LHCN-M2 (cell line): ENCODE measurements at places on chromosomes 13 and 19. TPM values are rescaled to one million over a fixed set of nuclear protein-coding genes. Genes with fewer than 3 reads are reported as not detected.

The SPACA4 gene
- total RNA-seq, result not detected in 2 replicates

GRCh38 chr19:42401365-42402303, 11.5 kb upstream of the CNFN start:
- DNase-seq, result peak; percentile 62

- DNase-seq, result no peak
Measured at GRCh38 chr13:76610819-76611415, 275.3 kb downstream of the KCTD12 start.

- no peak for DNase-seq
Measured at GRCh38 chr19:41869374-41869955, 7.6 kb upstream of the CD79A start.

- DNase-seq, result no peak
Measured at GRCh38 chr19:36894849-36895383, 21.2 kb downstream of the ZNF829 start.

DNA sequence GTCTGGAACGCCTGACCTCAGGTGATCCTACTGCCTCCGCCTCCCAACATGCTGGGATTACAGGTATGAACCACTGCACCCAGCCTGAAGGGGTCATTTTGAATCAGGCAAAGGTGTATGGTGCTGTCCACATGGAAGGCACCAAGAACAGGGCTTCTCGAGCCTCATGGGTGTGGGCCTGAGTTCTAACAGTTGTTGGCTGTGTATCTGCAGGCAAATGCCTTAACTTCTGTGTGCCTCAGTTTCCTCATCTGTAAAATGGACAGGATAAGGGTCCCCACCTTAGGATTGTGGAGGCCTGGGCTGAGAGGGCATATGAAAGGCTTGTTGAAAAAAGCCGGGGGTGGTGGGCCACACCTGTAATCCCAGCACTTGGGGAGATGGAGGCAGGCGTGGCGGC, 9.2 kb downstream of the AP1M2 start:
- DNase-seq, result no peak

- DNase-seq, result no peak
Measured at GRCh38 chr13:108834193-108834592, 204.8 kb downstream of the MYO16 start.

GRCh38 chr13:46908501-46908900, 11.6 kb upstream of the HTR2A start:
- DNase-seq, result peak; percentile 83

DNA sequence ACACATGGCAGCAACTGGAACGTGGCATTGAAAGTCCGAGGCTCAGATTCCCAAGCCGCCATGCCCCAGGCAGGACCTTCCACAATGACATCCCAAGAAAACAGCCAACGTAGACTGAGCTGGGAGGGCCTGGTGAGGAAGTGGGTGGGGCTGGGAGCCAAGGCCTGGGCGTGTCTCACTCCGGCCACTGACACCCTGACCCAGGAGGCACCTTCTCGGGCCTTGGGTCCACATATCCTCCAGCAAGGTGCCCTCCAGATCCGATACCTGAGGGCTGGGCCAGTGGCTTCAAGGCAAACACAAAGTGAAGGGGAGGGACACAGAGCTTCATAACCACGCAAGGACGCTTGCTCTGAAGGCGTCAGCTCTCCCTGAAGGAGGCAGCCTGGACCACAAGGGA, 43.0 kb downstream of the RAB20 start:
- DNase-seq, result no peak

DNA sequence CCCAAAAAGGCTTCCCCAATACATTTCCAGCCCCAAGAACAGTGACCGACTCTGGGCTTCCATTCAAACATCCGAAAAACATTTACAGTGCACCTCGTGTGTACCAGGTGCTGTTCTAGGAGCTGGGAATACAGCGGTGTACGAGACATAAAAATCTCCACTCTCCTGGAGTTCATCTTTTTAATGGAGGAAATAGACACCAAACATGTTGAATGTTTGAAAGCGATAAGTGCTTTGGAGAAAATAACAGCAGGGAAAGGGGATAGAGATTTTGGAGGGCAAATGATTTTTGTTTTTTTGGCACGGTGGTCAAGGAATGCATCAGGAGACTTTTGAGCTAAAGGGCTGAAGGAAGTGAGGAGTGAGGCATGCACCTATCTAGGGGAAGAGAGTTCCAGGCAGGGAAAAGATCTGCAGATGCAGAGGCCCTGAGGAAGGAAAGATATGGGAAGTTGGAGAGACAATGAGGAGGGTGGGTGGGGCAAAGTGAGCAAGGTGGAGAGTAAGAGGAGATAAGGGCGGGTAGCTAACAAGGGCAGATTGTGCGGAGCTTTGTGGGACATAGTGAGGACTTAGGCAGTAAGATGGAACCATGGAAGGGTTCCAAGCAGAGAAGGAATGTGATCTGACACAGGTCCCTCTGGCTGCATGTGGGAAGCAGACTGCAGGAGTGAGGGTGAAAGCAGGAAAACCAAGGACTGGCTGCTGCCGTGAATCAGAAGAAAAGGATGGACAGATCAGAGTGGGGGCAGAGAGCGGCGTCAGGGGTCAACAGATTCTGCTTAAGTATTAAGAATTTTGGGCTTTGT, 703 bp upstream of the FBL start:
- DNase-seq, result no peak

DNA sequence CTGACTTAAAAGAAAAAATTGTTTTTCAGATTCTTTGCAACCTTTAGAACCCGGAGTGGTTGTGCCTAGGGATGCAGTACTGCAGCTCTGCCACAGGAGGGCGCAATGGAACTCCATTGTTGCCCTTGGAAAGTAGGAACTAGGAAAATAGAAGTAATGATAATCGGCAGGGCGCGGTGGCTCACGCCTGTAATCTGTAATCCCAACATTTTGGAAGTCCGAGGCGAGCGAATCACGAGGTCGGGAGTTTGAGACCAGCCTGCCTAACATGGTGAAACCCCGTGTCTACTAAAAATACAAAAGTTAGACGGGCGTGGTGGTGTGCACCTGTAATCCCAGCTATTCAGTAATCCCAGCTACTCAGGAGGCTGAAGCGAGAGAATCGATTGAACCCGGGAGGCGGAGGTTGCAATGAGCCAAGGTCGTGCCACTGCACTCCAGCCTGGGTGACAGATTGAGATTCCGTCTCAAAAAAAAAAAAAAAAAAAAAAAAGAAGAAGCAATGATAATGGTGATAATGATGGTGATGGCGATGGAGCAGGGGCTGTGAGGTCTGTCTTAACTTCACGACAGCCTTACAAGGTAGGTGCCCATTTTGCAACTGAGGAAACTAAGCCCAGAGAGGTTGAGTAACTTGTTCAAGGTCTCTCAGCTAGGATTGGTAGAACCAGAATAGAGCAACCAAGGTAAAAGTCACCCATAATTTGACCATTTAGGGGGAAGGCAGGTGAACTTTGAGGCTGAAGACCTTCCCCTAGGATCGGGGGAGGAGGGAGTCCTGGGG, 5.5 kb upstream of the ADAMTS10 start:
- DNase-seq, result peak; percentile 38
